ENCODE measurements at places on chromosomes 5 and 9.

DNA sequence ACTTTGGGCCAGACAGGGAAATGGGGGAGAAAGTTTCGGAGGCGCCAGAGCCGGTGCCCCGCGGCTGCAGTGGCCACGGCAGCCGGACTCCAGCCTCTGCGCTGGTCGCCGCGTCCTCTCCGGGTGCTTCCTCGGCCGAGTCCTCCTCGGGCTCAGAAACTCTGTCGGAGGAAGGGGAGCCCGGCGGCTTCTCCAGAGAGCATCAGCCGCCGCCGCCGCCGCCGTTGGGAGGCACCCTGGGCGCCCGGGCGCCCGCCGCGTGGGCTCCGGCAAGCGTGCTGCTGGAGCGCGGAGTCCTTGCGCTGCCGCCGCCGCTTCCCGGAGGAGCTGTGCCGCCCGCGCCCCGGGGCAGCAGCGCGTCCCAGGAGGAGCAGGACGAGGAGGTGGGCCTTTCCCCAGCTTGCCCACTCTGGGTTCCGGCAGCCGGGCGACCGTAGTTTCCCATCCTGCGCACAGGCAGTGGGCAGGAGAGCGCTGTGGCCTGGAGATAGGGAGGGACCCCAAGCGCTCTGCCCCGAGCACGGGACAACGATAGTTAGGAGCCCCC is 516 bp downstream of the MAST4 start:
- DNase-seq: peak; percentile 5

- no peak for DNase-seq
Measured at GRCh38 chr9:88974641-88975040, 16.6 kb upstream of the S1PR3 start.

DNA sequence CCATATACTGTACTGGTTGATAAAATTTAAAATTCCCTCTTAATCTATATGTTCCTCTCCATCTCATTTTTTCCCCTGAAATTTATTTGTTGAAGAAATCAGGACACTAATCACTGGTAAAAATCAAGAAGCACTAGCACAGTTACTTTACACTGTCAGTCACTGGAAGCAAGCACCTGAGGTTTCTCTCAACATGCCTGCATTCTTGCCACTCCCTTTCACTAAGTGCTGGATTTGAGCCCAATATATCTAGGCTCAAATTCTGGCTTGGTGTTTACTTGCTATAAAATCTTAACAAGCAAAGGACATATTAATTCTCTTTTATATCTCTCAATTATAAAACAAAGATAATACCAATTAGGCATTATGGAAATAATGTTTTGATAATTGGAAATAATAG is 58.6 kb downstream of the DIAPH1 start:
- no peak for DNase-seq

DNA sequence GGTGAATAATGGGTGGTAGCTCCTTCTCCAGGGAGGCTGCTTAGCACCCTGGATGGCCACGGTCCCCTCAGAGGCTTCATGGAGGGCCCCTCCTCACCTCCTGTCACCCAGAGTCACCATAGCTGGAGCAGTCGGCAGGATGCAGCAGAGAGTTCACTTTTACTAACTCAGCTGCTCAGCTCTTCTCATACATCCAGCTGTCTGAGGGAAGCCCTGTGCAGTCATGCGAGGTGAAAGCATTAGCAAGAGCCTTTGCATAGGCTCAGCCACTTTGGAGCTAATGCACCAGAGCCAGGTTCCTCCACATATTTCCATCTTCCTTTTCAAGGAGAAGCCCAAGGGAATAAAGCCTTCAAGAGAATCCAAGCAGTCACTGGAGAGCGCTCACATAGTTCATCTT is 499.2 kb downstream of the BNC2 start:
- DNase-seq: no peak

DNA sequence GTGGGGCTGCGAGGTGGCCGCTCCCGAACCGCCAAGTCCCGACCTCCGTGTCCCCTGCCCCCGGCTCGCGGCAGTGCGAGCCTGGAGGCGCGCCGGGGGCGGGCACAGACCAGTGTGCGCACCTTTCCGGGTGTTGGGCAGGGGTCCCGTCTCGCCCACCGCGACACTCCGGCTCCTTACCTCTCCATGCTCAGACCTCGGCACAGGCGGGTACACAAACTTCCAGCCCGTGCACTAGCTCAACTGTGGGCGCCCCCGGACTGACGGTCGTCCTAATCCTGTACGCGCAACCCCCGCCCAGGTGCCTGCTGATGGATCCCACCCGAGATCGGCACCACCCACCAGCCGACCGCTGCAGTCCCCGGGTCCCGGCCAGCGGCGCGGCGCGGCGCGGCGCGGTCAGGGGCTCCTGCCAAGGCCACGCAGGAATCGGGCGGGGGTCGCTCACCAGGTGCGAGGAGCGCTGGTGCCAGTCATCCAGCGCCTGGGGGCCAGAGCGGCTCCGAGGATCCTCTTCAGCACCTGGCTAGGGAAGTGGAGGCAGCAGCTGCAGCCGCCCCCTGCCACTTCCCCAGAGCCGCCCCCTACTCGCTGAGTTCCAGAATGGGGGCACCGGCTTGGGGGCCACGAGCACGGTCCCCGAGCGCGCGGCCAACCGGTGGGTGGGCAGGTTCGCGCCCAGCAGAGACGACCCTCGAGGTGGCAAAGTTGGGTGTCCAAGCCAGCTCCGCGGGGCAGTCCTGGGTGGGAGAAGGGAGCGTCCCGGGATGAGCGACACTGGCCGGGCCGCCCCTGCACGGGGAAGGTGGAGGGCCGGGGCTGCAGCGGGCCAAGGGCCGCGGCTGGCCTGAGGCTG is 511 bp downstream of the SEMA5A start:
- DNase-seq: no peak

GRCh38 chr5:81154725-81155124 is 78.4 kb upstream of the CKMT2 start:
- no peak for DNase-seq

- DNase-seq: no peak
Measured at GRCh38 chr5:39794513-39795210, 369.9 kb upstream of the DAB2 start.

- DNase-seq: no peak
Measured at GRCh38 chr5:124252747-124253146, 493.7 kb downstream of the ZNF608 start.

- DNase-seq: no peak
Measured at GRCh38 chr9:110526426-110526825, 53.1 kb downstream of the SVEP1 start.

GRCh38 chr5:130270786-130271185 is 366.5 kb downstream of the CHSY3 start:
- no peak for DNase-seq

DNA sequence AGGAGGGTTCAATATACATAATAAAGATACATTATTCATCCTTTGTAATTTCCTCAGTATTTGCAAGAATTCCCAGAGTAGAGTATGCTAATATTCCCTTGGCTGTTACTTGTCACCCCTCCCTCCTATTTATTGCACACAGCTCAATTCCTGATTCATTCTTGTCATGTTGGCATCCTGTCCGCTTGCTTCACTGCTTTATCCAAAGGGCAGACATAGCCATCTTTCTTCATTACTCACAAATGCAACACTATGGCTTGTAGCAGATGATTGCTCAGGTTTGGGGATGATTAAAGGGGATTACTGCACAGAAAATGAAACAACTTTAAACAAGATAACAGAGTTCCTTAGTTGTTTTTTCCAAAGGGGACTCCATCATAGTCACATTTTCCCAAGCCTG is 1.2 kb upstream of the IL33 start:
- no peak for DNase-seq

DNA sequence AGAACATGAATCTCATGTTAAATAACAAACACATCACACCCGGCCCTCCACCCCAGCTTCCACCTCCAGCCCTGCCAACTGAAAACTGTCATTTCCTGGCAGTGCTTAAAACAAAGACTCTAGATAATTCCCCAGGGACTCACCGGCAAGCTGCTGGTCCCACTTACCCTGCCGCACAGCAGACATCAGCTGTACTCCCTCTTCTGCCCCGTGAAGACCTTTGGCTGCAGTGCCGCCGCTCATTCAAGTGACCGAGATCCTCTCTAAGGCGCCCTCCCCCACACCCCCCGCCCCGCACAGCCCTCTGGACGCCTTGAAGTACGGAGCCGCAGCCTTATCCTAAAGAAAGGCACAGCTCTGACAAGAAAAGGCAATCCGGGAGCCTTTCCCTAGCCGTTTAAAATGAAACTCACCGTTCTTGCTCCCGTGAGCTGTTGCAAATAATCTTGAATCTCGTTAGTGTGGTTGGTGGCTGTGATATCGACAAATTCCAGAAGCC is 434 bp downstream of the GLRX start:
- DNase-seq: peak; percentile 50

GRCh38 chr5:78696637-78697036 is 48.1 kb upstream of the LHFPL2 start:
- DNase-seq: no peak

DNA sequence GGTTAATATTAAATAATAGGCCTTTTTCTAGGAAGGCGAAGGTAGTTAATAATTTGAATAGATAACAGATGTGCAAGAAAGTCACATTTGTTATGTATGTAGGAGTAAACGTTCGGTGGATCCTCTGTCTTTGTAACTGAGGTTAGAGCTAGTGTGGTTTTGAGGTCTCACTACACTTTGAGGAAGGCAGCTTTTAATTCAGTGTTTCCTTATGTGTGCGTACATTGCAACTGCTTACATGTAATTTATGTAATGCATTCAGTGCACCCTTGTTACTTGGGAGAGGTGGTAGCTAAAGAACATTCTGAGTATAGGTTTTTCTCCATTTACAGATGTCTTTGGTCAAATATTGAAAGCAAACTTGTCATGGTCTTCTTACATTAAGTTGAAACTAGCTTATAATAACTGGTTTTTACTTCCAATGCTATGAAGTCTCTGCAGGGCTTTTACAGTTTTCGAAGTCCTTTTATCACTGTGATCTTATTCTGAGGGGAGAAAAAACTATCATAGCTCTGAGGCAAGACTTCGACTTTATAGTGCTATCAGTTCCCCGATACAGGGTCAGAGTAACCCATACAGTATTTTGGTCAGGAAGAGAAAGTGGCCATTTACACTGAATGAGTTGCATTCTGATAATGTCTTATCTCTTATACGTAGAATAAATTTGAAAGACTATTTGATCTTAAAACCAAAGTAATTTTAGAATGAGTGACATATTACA is 45.7 kb downstream of the TGFBR1 start:
- no peak for DNase-seq

DNA sequence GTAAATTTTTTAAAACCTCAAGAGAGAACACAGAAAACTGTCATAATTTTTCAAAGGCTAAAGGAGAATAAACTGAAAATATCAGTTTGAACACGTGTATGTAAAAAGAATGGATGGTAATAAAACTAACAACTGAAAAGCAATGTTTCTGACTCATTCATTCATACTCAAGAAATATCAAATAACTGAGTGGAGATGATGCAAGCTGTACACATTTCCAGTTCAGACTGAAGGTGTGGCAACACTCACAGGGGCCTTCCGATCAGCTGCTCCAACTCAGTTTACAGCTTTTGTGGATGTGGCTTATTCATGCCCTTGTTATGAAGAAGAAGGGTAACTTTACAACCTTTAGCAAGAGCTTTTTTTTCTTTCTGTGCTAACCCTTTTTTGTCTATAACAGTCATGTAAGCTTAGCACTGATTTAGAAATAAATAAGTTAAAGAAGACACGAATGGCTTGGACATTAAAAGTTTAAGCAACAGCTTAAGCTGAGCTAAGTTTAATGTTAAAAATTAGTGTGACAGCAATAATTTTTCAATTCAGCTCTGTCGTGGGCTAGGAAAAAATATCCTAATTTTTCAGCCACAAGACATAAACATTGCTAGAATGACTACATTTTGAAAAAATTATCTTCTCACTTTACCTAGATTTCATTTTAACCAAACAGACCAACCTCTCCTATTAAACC is 453.5 kb downstream of the RAB3C start:
- peak; percentile 80 for DNase-seq

- DNase-seq: no peak
Measured at GRCh38 chr5:81760521-81760920, 9.6 kb upstream of the SSBP2 start.

GRCh38 chr5:111135946-111136345 is 43.8 kb downstream of the WDR36 start:
- DNase-seq: no peak

DNA sequence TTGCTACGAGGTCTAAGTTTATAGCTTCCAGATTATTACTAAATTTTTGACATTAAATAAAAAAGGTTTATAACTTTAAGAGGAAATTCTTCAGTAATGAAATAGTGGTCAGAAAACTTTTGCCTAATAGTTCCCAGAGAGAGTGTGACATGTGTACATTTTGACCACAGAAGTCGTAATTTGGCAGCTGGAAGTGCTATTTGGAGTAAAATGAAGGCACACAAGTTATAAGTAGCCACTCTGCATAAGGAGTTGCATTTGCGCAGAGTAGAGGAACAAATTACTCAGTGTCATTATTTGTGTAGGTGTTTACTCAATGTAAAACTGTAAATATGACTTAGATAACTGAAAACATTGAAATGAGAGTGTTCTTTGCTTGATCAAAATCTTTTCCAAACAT is 408.4 kb downstream of the CCDC171 start:
- no peak for DNase-seq

DNA sequence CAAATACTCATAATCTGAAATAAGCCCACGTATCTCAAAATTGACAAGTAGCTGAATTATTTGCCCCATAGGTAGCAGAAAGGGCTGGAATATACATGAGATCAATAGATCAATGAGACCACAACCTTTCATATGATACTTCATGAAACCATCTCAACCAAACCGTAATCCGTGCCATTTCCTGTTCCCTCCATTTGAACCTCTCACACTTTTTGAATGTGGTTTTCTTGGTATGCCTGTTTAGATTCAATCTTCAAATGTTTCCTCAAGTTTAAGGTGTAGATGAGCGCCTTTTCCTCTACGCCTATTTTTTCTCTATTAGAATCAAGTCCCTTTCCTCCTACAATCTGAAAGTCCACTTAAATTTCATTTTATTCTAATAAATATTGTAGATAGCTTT is 805.5 kb downstream of the EFNA5 start:
- no peak for DNase-seq

DNA sequence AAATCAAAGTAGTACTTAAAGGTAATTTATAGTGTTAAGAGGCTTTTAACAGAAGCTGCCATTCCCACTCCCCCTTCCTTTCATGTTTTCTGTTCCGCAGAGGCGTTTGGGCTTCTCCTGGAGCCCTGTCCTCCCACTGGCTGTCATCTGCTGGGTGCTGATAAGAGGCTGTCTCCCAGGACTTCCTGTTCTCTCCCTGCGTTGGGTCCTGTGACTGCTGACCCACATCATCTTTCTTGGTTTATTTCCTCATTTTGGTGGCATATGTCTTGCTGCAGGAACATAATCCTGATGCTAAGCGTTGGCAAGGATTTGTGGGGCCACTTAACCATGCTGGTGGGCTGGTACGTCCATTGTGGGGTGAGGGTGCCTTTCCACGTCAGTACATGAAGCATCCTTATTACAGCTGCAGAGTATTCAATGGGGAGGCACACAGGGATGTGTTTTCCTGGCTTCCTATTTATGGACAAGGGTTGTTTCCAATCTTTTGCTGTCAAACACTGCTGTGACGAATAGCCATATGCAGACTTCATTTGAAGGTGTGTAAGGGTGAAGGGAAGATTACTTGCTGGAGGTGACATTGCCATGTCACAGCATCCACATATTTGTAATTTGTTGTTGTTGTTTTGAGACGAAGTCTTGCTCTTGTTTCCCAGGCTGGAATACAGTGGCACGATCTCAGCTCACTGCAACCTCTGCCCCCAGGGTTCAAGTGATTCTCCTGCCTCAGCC is 22.3 kb upstream of the RNF130 start:
- no peak for DNase-seq

GRCh38 chr5:83488821-83489220 is 17.3 kb downstream of the VCAN start:
- no peak for DNase-seq
